Aorta (tissue), 5 donors: ENCODE measurements at places on chromosomes 1 and 21. TPM values are rescaled to one million over a fixed set of nuclear protein-coding genes. Genes with fewer than 3 reads are reported as not detected.

DNA sequence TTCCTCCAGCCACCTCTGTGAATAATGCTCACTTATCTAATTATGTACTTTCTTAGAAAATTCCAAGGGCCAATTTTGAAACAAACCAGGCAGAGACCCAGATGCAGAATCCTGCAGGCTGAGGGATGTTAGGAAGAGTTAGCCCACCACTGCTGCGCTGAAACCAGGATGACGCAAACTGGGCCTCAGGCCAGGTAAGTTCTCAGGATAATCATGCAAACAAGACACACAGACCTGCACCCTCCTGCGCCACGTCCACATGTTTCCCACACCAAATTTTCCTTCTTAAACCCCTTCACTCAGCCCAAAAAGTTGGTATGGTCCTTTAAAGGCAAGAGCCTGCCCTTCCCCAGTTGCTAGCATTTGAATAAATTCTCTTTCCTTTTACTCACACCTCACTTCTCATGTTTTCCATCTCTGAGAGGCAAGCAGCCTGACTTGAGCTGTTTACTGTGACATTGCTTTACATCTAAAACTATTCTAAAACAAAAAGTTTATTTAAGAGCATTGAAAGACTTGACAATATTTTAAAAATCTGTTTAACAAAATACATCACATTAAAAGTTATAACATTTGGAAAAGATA lies 887.1 kb downstream of the LRRIQ3 start:
- no peak for DNase-seq

GRCh38 chr1:30616759-30617158 lies 106.6 kb downstream of the MATN1 start:
- DNase-seq = no peak

DNA sequence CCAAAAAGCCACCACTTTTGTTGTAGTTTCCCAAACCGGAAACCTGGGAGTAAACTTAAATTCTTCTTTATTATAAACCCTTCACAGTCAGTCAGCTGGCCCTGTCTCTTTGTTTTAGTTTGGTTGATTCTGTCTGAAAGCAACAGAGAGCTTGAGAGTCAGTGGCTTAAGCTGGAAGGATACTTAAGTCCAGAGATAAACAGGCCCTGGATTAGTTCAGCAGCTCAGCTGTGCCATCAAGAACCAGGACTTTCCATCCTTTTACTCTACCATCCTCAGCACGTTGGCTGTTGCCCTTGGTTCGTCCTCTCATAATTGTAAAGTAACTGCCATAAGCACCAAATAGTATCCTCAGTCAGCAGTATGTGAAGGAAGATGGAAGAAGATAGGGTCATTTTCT lies 4.5 kb downstream of the DESI2 start:
- DNase-seq = no peak

DNA sequence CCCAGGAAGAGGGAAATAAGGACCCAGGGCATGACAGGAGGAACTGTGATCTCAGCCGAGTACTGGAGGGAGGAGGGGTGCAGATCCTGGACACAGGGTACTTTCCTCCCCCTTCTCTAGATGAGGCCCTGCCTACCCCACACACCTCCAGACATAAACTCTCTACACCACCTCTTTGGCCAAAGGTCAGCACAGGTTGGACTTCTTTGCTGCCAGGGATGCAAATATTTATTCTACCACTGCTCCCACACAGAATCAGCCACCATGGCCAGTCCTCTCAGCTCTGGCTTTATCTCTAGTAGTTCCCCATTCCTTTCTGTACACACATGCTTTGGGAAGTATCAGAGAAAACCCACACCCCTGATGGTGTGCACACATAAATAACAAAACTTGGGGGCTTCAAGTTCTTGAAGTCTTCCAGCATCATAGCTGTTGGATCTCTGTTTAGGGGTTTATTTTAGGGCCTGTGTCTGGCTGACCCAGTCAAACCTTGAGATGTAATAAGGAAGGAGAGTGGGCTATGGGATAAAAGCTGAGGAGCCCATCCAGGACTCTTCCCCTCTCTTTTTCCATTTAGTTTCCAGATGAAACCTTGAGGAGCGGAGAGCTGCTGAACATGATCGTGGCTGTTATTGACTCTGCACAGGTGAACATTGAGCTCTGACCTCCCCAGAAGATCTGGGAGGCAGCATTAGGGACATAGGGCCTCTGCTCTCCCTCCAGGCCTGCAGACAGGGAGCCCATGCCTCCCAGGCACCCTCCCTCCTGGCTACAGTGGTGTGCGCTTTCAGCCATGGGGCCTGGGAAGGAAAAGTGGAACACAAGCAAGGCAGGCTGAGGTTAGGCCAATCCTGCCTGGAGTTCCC lies 6.7 kb upstream of the SLC27A3 start:
- no peak for DNase-seq

DNA sequence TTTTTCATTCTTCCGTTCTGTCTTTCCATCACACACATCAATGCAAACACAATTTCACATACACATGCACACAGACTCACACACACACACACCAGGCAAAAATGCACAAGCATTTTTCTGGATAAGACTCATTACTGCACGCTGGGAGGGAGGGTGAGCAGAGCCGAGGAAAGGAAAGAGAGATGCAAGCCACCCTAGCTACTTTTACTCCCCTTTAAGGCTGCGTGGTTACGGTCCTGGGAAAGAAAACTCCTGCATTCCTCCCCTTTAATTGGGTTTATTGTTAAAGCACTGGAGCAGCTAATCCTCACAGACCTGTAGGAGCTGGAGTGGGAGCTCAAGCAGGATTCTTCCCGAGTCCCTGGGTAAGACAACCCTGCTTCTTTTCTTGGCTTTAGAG lies at the start of gene CAMK1G:
CAMK1G (plus strand) TSS at position 307 of the 400 bp plus-strand sequence. CDS start 11,270 bp downstream, outside the sequence.
- DNase-seq = no peak

Gene KISS1
- total RNA-seq = not detected

Gene SNRPE
- total RNA-seq = 55.0 TPM
